ENCODE measurements at places on chromosomes 5 and 9. TPM values are rescaled to one million over a fixed set of nuclear protein-coding genes. Genes with fewer than 3 reads are reported as not detected.

- DNase-seq, result no peak
These were observed 84.2 kb downstream of the ZNF608 start for GRCh38 chr5:124662181-124662781.

DNA sequence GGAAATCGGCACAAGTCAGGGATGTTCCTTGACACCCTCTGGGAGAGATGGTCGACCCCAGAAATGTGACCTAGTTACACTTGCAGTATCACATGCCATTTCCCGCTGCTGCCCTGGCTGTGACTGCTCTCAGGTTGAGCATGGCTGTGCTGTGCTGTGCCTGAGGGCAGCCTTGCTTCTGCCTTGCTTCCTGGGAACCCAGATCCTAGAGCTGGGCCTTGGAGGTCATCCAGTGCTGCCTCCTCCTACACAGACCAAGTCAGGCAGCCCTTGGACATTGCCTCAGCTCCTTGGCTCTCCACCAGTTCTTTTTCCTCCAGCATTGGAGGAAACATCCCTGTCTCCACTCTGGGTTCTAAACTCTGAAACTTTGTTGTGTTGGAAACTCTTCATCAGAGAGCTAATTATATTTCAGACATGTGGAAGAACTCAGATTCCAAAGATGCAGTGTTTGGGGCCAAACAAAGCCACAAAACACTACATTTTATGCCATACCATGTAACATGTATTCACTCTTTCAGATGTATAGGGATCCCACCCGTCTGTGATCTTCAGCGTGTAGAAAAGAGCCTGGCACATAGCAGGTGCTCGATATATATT lies 6.1 kb downstream of the MAMDC2 start:
- peak; percentile 85 for DNase-seq

DNA sequence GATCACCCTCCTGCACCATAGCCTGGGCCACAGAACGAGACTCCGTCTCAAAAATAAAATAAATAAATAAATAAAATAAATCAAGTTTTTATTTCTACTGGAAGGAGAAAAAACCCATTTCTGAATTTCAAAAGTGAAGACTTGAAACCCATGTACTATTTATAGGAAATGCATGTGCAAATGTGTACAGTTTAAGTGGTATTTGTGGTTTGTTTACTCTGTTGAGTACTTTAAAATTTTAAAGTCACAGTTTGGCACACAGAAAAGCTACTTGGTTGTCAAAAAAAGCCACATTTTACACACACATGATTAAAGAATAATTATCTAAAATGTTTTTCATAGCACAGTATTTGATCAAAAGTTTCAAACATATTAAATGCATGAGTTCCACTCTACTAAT lies 43.6 kb downstream of the NR3C1 start:
- DNase-seq, result no peak

Gene GABRB2
- 1.4 TPM for total RNA-seq

Gene NOXA1
- 2.5 TPM for total RNA-seq
